Retinal pigment epithelial cell (primary cell): ENCODE measurements at places on chromosomes 6 and 20.

- DNase-seq = no peak
Observed at GRCh38 chr6:11062715-11063114, 18.6 kb upstream of the ELOVL2 start.

DNA sequence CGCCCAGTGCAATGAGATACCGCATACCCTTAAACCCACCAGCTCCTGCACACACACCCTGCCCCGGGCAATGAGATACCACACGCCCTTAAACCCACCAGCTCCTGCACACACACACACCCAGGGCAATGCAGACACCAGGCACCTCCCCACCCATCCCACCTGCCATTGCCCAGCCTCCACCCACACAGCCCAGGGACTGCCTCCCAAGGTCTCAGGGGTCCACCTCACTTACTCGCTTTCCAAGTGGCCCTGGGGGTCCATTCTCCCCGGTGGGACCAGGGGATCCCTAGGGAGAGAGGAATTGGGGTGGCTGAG lies 24.0 kb downstream of the COL11A2 start:
- DNase-seq = no peak

DNA sequence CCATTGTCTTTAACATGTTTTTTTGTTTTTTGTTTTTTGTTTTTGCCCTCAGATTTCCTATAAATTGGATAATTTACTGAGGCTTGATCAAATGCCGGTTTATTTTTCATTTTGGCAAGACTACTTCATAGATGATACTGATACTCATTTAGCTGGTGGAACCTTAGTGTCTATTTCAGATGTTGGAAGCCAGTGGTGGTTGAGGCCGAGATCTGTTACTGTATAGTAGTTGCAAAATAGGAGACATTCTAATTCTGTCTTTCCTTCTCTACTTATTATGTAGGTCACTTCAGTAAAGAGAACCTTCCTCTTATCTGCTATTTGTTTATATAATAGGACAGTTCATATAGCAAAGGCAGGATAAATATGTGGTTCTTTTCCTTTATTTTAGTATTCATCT lies 63.4 kb downstream of the STXBP5 start:
- DNase-seq = no peak

GRCh38 chr6:30651143-30651542 lies 4.2 kb downstream of the C6orf136 start:
- no peak for DNase-seq
